ENCODE measurements at places on chromosomes 1 and 21.

GRCh38 chr1:60924964-60925798 is 157.2 kb upstream of the NFIA start:
- DNase-seq: no peak

DNA sequence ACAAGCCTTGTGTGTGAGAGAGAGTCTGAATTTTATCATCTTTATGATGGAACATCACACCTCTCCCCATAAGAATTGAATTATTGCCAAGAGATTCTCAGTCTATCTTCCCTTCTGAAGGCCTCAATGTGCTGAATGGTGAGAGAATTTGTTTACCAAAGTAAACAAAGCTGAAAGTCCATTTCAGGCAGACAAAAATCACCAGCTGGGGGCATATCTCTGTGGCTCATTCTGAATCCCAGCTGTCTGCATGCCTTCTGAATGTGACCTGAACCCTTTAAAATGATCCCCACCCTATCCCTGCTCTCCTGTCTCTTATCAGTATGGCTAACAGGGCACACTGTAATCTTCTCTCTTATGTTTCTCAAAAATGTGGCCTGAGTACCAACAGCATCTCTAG is 99.1 kb upstream of the CAMK1G start:
- no peak for DNase-seq

- DNase-seq: no peak
Observed at GRCh38 chr1:8706995-8707396, 110.4 kb downstream of the RERE start.

GRCh38 chr1:25001125-25001915 is 71.2 kb upstream of the RUNX3 start:
- no peak for DNase-seq

- no peak for DNase-seq
Observed at GRCh38 chr1:35854989-35855700, 27.9 kb upstream of the AGO1 start.

GRCh38 chr1:163657719-163658118 is 336.0 kb downstream of the NUF2 start:
- no peak for DNase-seq

GRCh38 chr1:109570414-109570813 is 22.0 kb downstream of the GNAI3 start:
- no peak for DNase-seq

GRCh38 chr1:199226163-199226562 is 587.3 kb downstream of the PTPRC start:
- DNase-seq: no peak

- DNase-seq: no peak
Observed at GRCh38 chr21:15400905-15401304, 328.9 kb upstream of the USP25 start.

DNA sequence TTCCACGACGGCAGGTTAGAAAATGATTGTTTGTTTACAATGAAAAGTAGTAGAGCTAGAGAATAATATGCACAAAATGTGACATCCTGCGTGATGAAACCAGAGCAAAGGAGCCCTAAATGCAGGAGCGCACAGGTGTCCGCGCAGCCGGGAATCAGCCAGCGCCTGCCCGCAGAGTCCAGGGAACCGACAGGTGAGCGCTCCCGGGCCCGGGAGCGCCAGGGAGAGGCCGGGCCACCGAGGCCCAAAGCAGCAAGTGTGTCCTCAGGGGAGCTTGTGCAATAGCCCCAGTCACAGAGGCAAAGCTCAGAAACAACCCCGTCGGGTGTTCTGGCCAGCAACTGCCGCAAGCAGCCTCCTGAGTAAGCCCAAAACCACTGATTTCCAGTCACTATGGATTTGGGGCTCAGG is 789 bp upstream of the GALE start:
- no peak for DNase-seq

- no peak for DNase-seq
Observed at GRCh38 chr1:5267603-5268235, 613.3 kb downstream of the AJAP1 start.

GRCh38 chr1:241202401-241202800 is 154.6 kb downstream of the RGS7 start:
- DNase-seq: no peak

GRCh38 chr1:208238710-208239472 is 5.3 kb downstream of the PLXNA2 start:
- DNase-seq: no peak

DNA sequence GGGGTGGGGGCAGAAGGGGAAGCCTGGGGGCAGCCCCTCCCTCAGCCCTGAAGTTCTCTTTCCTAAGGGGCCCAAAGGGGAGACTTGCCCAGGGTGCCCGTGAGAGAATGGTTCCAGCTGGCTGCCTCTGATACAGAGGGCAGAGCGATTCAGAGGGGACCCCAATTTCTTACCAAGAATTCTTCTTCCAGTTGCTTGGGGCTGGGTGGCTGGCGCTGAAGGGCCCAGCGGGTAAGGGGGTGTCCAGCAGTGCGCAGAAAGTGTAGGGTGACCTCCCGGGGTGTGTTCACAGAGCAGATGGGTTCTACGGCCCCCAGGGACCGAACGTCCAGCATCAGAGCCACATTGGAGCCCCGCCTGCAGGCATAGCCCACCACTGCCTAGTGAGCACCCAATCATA is 2.5 kb downstream of the PTPN7 start:
- DNase-seq: no peak

GRCh38 chr1:177830531-177831135 is 139.2 kb downstream of the SEC16B start:
- DNase-seq: no peak

- DNase-seq: peak; percentile 16
Observed at GRCh38 chr1:109802136-109802900, 38.6 kb upstream of the EPS8L3 start.

DNA sequence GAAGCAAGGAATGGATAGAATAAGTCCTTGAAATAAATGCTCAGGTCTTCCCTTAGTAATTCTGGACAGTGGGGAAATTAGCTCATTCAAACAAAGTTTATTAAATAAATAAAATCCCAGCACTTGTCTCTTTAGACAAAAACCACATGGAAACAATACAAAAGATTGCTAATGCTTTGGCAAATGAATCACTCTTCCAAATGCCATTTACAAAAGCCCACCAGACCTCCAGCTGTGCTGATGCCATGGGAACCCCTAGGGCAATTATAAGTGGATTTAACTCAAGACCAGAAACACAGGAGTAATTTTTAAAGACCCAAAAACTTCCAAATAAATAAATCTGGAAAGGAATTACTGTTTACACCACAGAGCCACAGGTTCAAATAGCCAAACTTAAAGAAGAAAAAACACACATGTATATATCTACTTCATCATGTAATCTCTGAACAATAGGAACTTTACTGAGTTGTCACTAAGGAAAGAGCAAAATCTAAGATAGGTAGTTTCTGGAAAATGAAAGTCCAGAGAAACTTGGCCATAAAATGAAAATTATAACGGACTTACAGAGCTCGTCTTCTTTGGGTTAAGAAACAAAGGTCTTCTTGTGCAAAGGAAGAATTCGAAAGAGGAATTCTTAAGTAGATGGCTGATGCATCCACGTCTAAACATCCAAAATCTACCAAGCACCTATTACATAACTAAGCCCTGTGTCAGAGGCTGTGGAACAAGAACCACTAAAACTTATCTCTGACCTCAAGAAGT is 399.4 kb downstream of the SMYD3 start:
- DNase-seq: no peak

DNA sequence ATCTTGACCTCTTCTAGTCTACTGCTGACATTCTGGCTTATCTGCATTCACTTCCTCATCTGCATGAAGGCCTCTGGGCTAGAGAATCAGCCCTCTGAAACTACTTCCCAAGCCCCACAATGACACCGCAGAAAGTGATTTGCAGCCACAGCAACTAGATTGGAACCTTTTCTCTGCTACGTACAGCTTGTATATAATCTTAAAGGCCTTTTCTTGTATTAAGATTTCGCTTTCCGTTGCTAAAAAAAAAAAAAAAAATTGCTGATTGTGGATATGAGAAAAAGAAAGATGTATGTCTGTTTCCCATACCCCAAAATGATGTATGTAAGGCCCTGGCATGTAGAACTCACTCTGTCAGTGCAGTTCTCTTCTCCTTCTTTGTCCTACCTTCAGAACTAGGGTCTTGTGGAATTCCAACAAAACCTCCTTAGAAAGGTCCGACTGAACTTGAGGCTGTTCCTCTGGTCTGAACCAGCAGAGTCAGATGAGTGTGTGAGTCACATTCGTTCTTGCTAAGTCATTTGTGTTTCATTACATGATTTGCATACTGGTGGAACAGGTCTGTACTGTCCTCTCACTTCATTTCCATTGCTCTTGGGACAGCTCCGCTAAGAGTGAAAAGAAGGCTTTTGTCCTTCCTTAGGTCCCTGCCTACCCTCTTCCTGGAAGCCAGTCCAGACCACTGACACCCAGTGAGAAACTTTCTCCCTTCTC is 62.7 kb downstream of the PLPP3 start:
- DNase-seq: no peak

DNA sequence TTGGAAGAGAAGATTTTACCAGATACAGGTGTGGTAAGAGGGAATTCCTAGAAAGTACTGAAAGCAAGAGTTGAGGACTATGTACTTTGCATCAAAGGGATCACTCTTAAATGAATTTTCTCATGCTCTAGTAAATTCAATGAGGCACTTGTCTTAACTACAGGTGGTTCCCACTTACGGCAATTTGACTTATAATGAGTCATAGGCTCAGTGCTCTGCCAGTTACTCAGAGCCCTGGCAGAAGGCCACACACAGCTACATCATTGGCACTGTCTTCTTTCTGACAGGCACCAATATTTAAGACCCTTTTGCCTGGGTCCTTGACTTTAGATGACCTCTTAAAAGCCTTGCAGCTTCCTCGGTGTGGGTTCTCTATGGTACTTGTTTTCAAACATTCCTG is 15.9 kb upstream of the ADAMTS5 start:
- DNase-seq: no peak

GRCh38 chr1:245195398-245195797 is 40.6 kb downstream of the KIF26B start:
- no peak for DNase-seq

GRCh38 chr1:32111789-32112188 is 3.9 kb downstream of the KPNA6 start:
- DNase-seq: no peak

DNA sequence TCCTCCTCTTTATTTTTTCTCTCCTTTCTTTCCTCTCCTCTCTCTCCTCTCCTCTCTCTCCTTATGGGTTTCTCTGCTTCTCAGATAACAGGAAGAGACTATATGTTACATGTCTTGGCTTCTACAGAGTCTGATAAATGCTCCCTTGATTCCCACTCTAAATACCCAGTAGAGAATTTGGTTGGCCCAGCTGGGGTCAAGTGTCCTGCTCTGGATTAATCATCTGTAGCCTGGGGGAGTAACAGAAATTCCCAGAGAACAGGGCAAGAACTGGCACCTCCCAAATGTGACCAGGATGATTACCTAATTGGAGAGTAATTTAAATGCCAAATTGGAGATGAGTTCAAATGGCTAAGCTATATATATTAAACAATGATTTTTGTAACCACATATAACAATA is 146.1 kb upstream of the LMO4 start:
- no peak for DNase-seq

DNA sequence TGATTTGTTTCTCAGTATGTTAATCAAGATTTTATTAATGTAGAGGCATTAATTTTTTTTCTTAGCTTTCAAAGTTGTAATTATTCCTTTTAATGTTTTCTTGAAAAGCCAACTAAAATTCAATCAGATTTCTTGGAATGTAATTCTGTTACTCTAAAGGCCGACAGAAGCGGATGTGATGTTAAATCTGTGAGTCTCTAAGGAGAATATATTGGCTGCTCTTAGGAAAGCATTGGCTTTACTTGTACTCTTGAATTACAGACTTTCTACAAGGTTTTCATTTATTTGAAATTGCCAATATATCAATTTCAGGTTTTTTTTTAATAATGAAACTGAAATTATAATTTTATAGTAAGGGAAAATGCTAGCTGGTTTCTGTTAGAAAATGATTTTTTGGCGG is 29.2 kb downstream of the RRP15 start:
- DNase-seq: no peak

GRCh38 chr1:201006450-201006849 is 17.1 kb downstream of the KIF21B start:
- no peak for DNase-seq

- DNase-seq: no peak
Observed at GRCh38 chr1:176837708-176838107, 326.8 kb downstream of the ASTN1 start.

DNA sequence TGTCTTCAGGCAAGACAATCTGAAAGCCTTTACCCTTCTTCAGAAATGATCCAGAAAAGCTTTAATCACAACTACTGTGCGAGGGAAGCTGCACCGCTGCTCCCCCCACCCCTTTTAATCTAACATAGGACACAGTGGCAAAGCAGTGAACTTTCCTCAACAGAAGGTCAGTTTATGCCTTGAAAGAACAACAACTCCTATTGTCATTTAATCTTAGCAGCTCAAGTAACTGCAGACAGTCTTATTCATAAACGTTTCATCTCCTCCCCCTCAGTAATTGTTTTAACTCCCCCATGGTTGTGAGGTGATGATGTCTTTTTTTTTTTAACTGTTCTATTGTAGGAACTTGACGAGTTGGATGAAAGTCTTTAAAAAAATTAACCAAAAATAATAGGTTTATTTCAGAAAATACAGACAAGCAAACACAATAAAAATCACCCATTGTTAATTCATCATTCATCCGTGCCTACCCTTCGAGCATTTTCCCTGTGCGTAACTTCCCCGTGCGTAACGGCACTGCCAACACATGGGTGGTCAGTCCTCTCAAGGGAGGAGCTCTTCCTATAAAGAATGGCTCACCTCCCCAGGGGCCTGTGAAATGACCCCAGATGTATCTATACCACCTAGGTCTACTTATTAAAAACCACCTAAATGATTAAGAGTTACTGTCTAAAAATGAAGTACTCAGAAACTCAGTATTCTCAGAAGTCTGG is 3.3 kb upstream of the ADAR start:
- DNase-seq: no peak

- no peak for DNase-seq
Observed at GRCh38 chr1:204155881-204156280, 4.0 kb upstream of the ETNK2 start.

GRCh38 chr1:119483441-119484200 is 23.4 kb upstream of the HSD3B1 start:
- DNase-seq: no peak

DNA sequence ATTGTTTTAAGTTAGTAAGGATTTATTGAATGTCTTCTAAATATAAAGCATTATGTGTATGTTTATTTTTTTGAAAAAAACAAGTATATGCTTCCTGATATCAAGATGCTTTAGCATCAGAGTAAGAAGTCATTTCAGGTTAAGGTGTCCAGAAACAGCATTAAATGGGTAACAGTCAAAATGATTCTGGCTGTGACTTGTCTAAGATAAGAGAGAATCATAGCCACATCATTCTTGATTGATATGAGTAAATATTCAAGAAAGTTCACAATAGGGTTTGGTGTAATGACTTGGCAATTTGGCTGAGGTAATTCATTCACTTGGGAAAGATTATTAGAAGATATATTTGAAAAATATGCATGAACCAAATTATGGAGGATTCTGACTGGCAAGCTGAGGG is 193.8 kb downstream of the DPYD start:
- DNase-seq: no peak

- DNase-seq: no peak
Observed at GRCh38 chr1:98373056-98373455, 288.5 kb upstream of the SNX7 start.

GRCh38 chr1:63943393-63943792 is 169.6 kb downstream of the ROR1 start:
- no peak for DNase-seq

- no peak for DNase-seq
Observed at GRCh38 chr1:224149709-224150108, 33.3 kb upstream of the DEGS1 start.

All from effector CD8-positive, alpha-beta T cell (primary cell).